Memory B cell (primary cell): ENCODE measurements at places on chromosomes 12 and 14.

DNA sequence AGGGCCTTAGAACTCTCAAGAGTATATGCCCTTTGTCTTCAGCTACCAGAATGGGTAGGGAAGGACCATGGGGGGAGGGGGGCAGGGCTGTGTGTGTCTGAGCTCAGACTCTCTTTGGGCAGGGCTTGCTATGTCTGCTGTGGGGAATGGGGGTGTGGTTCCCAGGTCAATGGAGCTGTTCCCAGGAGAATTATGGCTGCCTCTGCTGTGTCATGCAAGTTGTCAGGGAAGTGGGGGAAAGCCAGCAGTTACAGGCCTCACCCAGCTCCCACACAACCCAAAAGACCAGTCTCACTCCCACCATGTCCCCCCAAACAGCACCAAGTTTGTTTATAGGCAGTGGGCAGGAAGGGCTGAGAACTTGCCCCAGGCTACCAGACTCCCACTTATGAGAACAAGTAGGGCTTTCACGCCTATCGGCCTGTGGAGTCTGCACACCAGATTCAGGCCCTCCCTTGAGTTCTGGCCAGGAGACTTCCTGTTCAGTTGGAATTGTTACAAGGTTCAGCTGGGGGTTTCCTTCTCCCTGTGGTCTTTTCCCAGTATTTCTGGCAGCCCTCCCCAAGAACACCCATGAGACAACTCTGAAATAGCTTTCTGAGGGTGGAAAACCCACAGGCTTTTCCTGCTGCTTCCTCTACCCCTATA lies 6.1 kb upstream of the SERPINA11 start:
- H3K4me3 ChIP-seq = no peak overlapping the region
- peaks cover 2% of the 10 kb centered on the region for H3K4me1 ChIP-seq
- no peak for DNase-seq
- H3K27ac ChIP-seq = no peak overlapping the region
- peaks cover 3% of the 10 kb centered on the region for H3K27me3 ChIP-seq

DNA sequence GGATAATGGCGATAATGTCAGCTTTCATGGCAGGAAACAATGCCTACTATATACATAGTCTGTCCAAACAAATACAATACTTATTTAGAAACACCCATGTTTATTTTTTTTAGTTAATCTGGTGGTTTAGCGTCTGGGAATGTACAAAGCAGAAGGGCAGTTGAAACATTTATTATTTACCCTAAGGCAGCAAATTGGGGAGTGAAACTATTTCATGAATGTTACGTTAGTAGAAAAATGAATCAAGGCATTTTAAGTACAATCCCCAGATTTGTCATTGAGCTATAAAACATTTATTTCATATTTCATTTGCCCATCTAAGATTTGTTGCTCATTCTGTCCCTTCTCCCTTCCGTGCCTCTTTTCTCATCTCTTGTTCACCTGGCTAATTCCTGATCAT lies 87.1 kb upstream of the ATF1 start:
- H3K4me3 ChIP-seq = no peak overlapping the region
- no peak overlapping the region for H3K27ac ChIP-seq
- H3K4me1 ChIP-seq = no peaks in the 10 kb centered on the region

GRCh38 chr12:67818459-67818903 lies 169.9 kb downstream of the DYRK2 start:
- no peak overlapping the region for H3K4me3 ChIP-seq
- no peak overlapping the region for H3K27ac ChIP-seq
- H3K36me3 ChIP-seq = peaks cover 4% of the 10 kb centered on the region
- DNase-seq = no peak

- no peak overlapping the region for H3K27ac ChIP-seq
- no peak overlapping the region for H3K4me3 ChIP-seq
- H3K4me1 ChIP-seq = no peaks in the 10 kb centered on the region
- H3K27me3 ChIP-seq = peaks cover 11% of the 10 kb centered on the region
- DNase-seq = no peak
Measured at GRCh38 chr12:1539135-1539534, 55.2 kb downstream of the FBXL14 start.

DNA sequence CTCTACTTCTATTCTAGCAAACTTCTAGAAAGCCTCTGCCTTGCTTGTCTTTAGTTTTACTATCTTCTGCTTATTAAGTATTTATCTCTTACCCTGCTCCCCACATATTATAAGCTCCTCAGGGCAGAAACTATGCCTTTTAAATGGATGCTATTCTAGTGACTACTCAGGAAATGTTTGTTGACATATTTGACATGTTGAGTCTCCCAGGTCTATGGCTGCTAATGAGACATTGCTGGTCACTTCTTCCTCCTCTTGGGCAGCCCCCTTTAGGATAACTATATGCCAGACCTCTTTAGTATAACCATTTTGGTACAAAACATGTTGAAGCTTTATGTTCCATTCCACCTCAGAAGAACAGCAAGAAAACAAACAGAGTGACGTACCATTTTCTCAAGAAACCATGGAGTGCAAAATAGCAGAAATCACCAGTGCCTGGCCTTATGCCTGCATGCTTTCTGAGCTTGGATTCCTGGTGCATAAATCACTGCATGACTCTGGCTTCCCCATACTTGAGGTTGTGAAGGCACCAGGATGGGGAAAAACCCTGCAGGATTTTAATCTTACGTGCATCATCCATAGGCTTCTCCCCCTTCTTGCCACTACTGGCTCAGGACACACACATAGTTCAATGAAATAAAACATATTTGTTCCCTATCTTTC lies 202.6 kb downstream of the TMX1 start:
- no peaks in the 10 kb centered on the region for H3K4me1 ChIP-seq
- H3K4me3 ChIP-seq = no peak overlapping the region
- DNase-seq = no peak
- no peak overlapping the region for H3K27ac ChIP-seq
- no peaks in the 10 kb centered on the region for H3K36me3 ChIP-seq
- H3K27me3 ChIP-seq = peaks cover 4% of the 10 kb centered on the region
